ENCODE measurements at places on chromosomes 5 and 9.

DNA sequence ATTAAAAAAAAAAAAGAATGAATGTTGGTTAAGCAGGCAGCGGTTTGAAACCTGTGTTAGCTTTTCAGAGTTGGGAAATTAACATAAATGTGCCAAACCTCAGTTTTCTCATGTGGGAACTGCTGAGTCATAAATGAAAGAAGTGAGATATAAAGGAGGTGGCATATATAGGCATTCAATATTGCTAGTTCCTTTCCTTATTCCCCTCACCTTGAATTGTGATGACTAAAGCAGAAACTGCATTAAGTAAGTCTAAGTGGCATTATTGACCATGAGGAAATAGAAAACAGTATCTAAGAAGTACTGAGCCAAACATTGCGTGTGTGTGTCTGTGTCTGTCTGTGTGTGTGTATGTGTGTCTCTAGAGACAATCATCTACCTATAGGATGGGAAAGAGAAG lies 691.2 kb downstream of the TLR4 start:
- DNase-seq, result no peak

DNA sequence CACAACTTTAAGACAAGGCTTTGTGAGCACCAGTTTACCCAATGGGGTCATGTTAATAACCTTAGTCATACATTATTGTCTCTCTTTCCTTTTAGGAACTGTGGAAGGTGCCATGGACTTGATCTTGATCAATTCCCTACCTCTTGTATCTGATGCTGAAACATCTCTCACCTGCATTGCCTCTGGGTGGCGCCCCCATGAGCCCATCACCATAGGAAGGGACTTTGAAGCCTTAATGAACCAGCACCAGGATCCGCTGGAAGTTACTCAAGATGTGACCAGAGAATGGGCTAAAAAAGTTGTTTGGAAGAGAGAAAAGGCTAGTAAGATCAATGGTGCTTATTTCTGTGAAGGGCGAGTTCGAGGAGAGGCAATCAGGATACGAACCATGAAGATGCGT lies 48.7 kb downstream of the TEK start:
- DNase-seq, result no peak

DNA sequence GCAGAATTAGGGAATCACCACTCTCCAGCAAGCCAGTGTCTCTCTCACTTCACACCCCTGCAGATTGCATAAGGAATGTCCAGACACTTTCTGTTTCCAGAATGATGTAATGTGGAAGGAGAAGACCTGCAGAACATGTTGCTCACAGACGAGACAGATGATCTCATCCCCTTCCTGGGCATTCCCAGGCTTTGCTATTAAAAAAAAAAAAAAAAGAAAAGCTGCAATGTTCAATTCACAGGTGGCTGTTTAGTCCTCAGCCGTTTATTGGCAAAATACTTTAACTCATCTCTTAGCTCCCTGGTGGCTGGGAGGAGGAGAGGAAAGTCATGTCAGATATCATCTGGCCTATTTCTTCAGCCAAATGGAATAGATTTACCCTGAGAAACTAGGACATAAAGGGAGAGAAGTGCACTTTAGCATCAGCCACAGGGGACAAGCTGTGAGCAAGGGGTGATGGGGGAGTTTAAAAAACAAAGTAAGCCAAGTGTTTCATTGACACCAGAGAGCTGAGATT lies 95.9 kb upstream of the TNC start:
- DNase-seq, result no peak

GRCh38 chr9:99039505-99040182 lies 65.3 kb upstream of the TGFBR1 start:
- no peak for DNase-seq

DNA sequence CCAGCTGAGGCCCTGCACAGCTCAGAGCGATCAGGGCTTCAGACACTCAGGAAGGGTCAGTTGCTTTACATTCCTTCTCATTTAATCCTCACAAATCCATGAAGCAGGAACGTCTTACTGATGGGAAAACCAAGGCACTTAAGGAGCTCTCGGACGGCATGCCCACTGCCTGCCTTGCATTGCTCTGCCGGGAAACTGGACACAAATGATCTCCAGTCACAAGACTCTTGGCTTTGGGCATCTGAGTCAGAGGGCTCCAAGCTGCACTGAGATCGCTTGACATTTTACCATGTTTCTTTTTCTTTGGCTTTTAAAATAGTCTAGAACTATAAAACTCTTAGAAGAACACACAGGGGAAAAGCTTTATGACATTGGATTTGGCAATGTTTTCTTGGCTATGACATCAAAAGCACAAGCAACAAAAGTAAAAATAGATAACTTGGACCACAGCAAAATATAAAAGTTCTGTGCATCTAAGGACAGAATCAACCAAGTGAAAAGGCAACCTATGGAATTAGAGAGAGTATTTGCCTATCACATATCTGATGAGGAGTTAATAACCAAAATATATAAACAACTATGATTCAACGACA lies 43.6 kb upstream of the HRH2 start:
- DNase-seq, result no peak

DNA sequence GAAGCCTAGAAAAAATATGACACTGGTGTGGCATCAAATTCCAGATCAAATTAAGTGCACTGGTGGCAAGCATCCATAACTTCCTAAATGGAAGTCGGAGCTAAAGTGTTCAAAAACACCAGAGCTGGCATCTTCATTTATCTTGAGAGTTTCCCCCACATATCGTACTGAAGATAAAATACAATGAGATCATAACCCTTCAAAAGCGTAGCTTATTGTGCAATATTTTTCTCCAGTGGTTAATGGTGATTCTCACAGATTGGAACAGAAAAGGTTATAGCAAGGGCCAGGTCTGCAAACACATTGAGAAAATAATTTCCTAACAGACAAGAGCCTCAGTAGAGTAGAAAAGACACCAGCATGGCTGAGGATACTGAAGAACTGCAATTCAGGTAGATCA lies 147.6 kb downstream of the SEMA5A start:
- no peak for DNase-seq

DNA sequence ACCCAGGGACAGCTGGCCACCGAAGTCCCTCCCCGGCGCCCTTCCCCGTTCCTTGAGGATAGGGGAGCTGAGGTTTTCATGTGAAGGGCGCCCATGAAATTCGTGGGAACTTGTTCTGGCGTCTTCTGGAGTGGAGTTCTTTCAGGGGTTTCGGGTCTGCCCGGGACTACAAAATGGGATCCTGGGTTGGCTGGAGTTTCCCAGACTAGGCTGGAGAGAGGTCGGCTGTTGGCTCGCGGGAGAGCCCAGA lies 3.6 kb upstream of the RGMB start:
- peak; percentile 42 for DNase-seq

DNA sequence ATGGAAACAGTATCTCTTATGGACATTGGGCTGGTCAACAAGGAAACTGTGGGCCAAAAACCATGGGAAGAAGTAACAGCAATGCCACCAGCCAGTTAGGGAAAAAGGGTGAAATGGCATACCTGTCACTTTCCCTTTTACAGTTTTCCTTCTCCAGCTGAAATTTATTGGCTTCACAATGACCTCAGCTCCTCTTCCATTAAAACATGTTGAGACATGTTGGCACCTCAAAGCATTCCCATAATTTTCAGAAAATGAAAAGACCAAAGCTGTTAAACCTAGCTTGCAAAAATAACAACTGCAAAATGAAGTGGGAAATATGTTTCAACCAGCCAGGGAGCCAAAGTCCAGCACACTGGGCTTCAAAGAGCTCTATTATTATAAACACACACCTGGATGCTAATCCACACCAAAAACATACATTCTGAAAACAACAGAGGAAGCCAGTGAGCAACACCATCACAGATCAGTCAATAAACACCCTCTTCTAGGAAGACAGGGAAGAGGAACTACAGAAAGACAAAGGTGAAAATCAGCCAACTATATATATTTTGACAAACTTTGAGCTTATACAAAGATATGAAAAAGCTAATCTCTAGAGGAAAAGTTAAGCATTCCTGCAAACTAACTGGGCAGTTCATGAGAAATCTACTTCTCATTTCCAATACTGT lies 78.4 kb upstream of the PTGER4 start:
- no peak for DNase-seq

GRCh38 chr5:74274326-74274725 lies 366.2 kb downstream of the ENC1 start:
- DNase-seq, result no peak

GRCh38 chr5:138354387-138354786 lies 1.9 kb downstream of the KDM3B start:
- no peak for DNase-seq

DNA sequence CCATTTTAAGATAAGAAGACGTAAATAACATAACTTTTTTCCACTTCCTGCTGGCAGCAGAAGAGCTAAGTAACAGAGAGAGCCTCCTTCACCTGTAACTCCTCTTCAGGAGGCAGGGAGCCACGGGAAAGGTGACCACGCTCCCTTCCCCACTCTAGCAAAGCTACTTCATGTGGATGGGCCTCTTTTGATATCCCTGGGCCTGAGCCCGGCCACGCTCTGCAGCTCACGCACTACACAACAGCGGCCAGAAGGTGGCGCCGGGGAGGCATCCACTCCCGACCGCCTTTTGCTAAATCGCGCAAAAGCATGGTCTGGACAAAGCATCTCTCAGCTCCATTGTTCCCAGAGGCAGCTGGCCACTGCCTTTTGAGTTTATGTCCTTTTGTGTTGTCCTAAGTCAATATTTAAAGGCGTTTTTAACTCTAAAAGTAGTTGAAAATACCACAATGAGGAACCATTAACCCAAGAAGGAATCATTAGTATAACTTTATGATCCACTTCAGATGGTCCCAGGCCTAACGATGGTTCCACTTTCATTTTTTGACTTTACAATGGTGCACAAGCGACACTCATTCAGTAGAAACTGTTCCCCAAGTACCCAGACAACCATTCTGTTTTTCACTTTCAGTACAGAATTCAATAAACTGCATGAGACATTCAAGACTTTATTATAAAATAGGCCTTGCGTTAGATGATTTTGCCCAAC lies 23.6 kb downstream of the CMBL start:
- DNase-seq, result peak; percentile 41

GRCh38 chr9:125761676-125762450 lies 14.7 kb downstream of the PBX3 start:
- DNase-seq, result no peak

DNA sequence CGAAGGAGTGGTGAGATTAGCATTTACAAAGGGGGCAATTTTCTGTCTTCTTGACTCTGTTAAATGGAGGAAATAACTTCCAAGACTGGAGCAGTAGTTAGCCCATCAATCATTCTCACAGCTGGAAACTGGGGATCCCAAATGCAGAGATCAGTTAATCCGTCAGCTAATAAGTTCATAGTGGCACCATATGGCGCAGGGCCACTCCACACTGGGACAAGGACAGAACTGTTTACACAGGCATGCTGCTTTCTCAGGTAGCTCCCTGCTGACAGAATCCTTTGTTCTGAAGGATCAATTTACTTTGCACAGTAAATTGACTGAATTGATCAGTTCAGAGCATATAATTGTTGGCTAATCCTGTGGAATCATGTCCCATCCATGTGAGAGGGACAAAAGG lies 395.7 kb downstream of the TMEM161B start:
- DNase-seq, result no peak

DNA sequence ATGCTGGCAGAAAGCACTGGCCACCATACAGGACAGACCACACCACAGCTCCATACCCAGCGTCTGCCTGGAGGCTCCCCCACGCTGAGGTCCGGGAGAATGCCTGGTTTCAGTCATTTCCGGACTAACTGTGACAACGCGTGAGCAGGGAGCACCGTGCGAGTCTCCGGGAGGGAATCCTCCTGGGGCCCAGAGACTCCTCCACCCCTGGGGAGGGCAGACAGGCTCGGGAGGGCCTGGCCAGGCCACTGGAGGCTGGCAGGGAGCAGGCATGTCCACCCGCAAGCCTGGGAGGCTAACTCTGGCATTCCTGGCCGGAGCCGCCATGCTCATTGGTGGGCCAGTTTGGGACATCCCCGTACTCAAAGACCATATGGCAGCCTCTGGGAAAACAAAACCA lies 6.5 kb downstream of the BRD3OS start:
- DNase-seq, result no peak

GRCh38 chr9:136947955-136948510 lies 3.0 kb downstream of the C8G start:
- DNase-seq, result no peak

DNA sequence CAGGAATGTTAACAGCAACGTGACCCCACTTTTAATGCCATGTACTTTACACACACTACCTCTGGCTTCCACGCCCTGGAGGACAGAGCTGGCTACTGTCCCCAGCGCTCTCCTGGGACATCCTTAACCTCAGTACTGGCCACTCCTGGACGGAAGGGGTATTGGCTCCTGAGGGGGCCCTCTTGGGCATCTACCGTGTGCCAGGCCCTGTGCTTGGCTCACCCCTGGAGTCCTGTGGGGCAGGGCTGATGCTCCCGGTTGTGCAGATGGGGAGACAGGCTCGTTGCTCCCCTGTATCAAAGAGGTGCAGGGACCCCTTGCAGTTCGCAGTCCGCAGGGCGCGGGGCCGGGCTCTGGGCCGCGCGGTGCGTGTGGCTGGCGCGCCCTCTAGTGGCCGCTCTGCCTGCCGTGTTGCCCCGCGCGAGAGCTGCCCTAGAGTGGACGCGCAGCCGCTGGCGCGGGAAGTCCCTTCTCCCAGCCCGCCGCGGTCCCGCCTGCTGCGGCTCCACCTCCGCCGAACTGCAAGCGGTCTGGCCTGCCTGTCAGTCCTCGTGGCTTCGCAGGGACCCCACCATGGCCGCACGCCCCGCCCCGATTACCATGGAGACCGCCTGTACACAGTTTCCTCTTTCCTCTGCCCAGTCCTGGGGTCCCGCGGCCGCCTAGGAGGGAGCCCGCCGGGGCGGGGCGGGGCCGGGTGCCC lies at the start of gene WDR38:
Gene WDR38 (plus strand): TSS at position 632 of the 703 bp plus-strand sequence. CDS start 72 bp downstream, outside the sequence.
- DNase-seq, result peak; percentile 76

- no peak for DNase-seq
Observed at GRCh38 chr5:55313870-55314617, 6.3 kb downstream of the MTREX start.

DNA sequence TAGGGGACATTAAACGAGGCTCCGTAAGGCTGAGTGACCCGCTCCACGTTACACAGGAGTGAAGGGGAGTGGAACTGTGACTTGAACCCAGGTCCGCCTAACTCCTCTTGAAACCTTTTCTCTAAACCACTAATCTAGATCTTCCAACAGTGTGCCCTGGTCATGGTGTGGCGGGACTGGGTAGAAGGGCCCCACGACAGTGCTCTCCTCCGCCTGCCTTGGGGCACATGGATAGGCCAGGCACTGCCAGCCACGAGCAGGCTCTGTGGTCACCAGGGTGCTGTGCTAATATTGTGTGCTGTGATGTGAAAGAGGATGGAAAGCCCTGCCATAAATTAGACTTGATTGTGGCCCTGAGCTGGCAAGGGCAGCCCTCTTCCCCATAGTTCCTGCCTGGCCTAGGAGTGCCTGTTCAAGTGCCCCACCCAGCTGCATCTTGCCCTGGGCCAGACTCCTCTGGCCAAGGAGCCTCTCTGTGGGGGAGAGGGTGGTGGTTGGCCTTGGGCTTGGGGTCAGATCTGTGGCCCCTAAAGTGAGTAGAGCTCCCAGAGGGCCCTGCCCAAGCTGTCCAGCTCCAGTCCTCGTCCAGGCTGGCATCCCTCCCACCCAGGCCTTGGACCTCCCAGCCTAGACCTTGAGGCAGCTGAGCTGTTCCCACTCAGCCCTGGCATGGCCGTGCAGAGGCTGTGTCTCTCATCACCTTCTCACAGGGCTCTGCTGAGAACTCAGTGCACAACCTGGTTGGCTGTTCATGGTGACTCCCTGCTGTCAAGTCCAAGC lies 67.8 kb upstream of the TBC1D2 start:
- no peak for DNase-seq

Data from T1000 (cell line).